ENCODE measurements at places on chromosomes 12 and 14.

- DNase-seq: no peak
Measured at GRCh38 chr14:54316652-54317051, 80.2 kb upstream of the CDKN3 start.

DNA sequence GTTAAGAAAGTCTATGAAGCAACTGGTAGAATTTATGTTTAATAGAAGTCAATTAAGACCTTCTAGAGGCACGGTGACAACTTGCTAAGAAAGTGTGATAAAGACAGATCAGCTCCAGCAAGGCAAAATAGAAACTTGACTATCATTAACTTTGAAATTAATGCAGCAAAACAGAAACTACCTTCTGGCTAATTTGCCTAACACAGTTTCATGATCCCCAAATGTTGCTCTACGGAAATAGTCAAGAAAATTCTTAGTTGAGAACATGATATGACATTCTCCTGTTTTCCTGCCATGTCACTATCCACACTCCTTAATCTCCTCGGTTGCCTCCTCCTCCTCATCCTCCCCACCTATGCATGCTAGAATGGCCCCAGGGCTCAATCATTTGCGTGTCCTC, 4.2 kb downstream of the DENND5B start:
- DNase-seq: no peak

DNA sequence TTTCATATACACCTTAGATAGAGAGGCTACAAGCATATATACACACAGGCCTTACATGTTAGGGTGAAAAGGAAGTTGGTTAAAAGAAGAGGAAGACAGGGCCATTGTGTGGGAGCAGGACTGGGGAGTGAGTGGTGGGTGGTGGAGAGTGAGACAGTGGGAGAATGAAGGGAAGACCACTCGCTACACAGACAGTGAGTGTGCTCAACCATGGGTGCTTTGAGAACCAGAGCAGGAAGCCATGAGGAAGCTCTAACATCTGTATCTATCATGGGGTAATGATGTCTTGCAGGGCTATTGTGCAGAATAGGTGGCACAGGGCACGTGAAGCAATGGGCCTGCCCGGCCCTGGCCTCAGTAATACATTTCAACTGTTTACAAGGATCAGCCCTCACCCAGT, 11.4 kb upstream of the KRT74 start:
- no peak for DNase-seq

GRCh38 chr14:28661171-28661772, 105.3 kb upstream of the FOXG1 start:
- DNase-seq: no peak

DNA sequence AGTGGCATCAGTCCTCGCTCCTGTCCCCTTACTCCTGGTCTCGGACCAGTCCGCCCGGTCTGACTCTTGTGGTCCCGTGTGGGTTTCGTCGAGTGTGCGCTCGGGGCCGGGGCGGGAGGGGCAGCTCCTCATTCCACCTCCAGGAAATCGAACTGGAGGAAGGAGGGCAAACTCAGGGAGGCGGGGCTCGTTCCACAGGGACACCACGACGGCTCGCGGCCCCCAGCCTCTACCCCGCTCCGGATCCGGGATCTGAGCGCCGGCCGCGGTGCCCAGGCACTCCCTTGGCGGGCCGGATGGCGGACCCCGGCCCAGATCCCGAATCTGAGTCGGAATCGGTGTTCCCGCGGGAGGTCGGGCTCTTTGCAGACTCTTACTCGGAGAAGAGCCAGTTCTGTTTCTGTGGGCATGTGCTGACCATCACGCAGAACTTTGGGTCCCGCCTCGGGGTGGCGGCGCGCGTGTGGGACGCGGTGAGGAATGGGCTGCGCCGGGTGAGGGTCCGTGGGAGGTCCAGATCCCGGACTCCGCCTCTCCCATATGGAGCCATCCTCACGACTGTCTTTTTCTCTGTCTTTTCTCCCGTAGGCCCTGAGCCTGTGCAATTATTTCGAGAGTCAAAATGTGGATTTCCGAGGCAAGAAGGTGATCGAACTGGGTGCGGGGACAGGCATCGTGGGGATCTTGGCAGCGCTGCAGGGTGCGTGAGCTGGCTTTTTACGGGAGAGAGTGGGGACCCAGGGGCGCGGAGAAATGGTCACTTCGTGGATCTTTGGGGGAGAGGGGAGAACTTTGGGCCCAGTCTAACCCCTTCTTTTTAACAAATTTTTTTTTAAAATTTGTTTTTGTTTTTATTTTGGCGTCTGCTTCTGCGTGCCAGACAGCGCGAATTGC, at the start of gene EEF1AKMT3:
TSS of gene EEF1AKMT3 (plus strand) at position 186 of the 894 bp plus-strand sequence. CDS start at position 297, 111 bp downstream.
- DNase-seq: no peak

DNA sequence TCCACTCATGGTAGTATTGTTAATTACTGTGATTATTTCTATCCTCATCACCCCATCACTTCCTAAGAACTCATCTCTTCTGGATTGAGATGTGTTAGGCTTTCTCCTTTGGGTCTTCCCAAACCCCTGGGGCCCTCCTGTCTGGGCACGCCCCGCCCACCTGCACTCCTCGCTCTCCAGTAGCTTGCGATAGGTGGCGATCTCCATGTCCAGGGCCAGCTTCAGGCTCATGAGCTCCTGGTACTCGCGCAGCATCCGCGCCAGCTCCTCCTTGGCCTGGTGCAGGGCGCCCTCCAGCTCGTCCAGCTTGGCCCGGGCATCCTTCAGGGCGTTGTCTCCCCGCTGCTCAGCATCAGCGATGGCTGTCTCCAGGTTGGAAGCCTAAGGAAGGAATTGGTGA, 6.8 kb downstream of the KRT71 start:
- no peak for DNase-seq
